Stimulated activated CD4-positive, alpha-beta T cell treated with anti-CD3 and anti-CD28 coated beads, TNF-alpha, amount 100 ng/mL, for 4 hours (primary cell): ENCODE measurements at places on chromosomes 1 and 21.

DNA sequence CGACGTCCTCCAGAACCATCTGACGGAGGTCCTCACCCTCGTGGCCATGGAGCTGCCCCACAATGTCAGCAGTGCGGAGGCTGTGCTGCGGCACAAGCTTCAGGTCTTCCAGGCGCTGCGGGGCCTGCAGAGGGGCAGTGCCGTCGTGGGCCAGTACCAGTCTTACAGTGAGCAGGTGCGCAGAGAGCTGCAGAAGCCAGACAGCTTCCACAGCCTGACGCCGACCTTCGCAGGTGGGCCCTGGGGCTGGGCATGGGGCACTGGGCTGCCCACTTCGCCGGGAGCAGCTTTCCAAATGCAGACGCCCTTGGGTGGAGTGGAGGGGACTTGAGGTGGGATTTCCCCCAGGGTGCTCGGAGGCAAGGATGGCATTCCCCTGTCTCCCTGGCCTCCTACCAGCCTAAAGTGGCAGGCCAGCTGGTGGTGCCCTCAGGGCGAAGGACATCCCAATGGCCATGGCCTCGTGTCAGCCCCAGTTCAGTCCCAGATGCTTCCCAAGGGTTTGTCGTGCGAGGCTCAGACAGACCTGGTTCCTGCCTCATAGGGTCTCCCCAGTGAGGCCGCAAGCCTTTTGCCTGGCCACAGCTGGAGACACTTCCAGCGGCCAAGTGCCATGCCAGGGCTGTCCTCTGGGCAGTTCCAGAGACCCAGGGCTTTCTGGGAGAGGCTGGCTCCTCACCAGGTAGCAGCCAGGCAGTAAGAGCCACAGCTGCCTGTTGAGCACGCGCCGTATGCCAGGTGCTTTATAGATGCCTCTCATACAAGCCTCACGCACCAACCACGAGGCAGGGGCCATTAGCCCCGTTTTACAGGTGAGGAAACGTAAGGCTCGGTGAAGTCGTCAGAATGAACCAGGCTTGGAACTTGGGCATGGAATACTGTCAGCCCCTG, 27.8 kb downstream of the H6PD start:
- DNase-seq, result no peak

DNA sequence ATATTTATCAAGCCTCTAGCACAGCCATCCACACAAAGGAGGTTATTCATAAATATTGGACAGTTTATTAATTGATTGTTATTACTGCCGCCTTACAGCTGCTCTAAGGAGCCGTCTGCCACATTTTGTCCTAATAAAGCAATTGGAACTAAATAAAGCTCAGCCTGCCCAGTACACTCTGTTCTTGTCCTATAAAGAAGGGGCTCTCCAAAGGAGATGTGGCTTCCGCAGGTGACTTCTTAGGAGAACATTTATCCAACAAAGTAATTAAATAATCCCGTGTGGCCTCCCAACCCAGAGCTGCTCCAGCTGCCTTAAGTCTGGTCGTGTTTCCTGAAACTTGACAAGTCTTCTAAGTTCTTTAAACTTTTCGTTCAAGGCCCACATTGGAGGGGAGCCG, 497.7 kb downstream of the NPHP4 start:
- no peak for DNase-seq

- no peak for DNase-seq
Observed at GRCh38 chr1:153612755-153613331, at the start of gene S100A16. Gene S100A16 (minus strand): TSS chr1:153613137. CDS start chr1:153608151, 4,986 bp downstream.

- no peak for DNase-seq
Observed at GRCh38 chr21:40837456-40837855, 9.5 kb downstream of the DSCAM start.

DNA sequence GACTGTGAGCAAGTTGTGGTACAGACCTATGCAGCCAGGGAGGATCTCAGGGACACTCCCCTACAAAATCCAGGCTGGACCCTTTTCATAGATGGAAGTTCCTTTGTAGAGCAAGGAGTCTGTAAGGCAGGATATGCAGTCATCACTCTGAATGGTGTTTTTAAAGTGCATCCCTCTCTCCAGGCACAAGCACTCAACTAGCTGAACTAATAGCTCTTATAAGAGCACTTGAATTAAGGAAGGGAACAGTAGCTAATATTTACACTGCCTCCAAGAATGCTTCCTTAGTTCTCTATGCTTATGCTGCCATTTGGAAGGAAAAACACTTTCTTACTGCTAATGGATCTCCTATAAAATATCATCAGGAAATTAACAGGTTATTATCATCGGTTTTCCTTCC, 27.0 kb upstream of the SMYD3 start:
- DNase-seq, result no peak

DNA sequence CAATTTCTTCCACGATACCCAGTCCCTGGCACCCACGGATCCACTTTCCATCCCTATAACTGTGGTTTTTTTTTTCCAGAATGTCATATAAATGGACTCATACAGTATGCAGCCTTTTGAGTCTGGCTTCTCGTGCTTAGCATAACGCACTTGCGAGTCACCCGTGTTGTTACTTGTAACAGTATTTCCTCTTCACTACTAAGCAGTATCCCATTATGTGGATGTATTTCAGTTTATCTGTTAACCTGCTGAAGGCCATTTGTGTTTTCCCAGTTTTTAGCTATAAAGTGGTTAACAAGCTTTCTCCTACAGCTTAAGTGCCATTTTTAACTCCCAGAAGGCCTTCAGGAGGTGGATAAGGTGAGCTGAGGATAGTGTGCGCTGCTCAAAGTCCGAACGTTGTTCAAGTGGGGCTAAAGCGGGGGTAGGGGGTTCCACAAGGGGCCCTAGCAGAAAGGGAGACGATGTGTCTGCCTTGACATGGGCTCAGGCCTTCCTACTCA, 829 bp downstream of the ADAR start:
- DNase-seq, result no peak

DNA sequence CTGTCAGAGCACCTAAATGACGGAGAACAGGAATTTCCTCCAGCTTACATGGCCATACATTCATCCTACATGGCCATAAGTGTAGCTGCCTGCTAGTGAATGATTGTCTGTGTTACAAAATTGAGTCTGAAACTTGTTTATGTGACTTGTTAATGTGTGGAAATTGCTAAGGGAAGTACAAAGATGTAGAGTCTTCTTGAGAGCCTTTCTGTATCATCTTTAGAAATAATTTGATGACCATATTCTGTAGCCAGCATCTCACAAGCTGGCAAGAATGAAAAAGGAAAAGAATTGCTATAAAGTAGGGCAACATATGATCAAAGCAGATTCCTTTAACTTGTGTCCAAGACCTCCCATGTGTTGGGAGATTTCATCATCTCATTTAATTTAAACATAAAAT, 339.2 kb upstream of the LRRC7 start:
- no peak for DNase-seq

DNA sequence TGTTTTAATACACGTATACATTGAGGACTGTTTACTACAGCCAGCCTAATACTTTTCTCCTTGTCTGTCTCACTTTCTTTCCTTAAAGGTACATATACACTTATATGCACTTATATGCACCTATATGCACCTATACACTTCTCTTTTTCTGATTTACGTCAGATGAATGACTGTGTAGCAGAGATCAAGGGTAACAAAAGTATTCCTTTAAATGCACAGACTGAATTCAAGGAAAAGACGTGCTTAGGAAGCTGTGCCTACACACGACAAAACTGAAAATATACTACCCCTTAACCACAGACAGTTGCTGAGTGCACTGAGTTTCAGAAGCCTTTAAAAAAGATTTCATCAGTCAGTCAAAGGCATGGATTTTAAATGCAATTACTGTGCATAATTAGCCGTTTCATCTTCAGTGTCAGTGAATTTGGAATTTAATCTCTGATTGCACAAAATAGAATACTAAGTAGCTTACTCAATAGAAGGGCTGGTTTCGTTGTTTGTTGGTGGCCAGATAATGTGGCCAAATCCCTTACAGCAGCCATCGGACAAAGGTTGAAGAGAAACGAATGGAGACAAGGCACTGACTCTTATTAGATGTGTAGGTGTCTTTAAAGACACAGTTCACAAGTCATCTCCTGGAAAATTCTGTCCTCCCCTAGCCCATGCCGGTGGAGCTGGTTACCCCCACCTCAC, 38.3 kb upstream of the TARBP1 start:
- DNase-seq, result no peak

DNA sequence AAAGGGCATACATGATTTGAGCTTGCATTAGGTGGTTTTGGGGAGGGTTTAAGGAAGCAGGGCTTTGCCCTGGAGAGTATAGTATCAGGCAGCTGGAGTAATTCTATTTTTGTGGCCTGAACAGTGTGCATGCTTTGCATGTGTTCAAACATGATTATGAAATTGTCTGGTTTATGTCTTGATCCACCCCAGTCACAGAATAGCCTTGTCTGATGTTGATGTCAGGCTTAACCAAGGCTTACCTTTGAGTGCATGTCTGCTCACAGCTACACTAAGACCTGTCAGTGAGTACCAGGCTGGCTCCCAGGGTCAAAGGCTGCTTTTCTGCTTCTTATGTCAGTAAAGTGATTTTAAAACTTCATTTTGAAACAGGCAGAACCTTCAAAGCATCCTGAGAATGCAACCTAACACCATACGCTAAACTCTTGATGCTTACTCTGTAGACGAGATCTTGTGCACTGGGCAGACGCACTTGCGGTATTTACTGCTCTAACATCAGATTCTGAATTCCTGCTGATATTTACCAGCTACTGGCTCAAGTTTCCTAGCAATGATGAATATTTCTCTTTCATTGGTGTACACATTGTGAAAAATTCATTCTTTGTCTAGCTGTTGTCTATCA, 78.9 kb downstream of the MAP3K21 start:
- no peak for DNase-seq

DNA sequence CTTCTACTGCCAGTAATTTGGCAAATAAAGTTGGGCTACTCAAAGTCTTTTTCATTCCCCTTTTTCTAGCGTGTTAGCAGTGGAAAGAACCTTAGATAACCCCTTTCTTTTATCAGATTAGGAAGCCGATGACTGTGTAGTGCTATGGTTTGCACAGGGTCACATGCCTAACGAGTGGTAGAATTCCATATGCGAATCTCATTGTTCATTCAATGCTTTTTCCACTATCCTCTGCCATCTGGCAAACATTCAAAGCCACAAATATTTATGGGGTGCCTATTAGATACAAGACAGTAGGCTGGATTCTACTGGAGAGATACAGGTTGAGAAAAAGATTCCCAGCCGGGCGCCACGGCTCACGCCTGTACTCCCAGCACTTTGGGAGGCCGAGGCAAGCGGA, 14.9 kb upstream of the IER5 start:
- DNase-seq, result no peak
